Activated effector memory CD4-positive, alpha-beta T cell treated with Interleukin-2 at 50 U/mL for 16 hours (primary cell): ENCODE measurements at places on chromosomes 3 and 15.
A peak's percentile ranks its signal among the peaks of the same experiment; 100 is the strongest.

GRCh38 chr3:68699541-68699940 is 232.8 kb downstream of the TAFA4 start:
- no peak for DNase-seq

DNA sequence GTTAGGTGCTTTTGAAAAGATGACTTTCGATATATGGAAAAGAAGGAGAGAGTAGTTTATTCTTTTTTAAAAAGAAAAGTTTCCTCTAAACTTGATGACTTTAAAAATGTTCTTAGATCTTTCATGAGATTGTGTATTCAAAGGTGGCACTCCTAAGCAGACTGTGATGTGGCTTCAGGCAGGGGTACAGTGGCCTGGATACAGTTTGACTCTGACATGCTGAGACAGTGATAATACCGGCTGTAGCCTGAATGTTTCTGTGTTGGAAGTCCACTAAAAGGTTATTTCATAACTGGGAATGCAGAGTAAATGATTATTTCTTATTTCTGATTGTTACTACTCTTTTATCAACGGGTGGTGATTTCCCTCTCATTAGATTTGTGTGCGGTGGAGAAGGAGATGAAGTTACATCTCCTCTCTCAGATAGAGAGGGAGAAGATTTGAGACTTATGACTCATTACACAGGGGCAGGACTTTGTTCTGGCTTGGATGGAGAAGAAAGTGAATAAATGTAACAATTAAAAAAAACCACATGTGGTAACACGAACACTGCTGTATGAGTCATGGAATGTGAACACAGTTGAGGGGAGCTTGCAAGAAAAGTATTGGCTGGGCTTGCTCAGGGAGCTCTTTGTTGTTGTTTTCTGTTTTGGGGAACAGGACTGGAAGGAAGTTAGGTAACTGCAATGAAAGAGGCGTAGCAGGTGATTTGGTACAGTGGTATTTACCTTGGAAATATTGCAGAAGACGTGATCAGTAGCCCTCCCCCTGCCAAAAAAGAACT is 21.6 kb downstream of the SPTSSB start:
- DNase-seq: peak; percentile 14

DNA sequence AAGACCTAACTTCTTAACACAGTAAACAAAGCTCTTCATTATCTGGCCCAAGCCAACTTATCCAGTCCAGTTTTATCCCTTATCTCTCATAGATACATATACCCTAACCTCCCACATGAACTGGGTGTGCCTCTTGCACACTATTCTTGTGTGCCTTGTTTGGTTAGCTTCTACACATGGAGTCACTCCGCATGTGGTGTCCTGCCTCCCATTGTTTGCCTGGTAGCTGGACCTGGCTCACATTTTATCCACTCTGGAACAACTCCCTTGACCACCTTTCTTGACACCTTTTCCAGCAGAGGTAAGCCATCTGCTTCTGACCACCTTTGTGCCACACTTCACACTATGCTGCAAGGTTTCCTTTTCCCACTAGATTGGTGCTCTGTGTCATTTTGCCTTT is 15.2 kb downstream of the TIPARP start:
- no peak for DNase-seq

DNA sequence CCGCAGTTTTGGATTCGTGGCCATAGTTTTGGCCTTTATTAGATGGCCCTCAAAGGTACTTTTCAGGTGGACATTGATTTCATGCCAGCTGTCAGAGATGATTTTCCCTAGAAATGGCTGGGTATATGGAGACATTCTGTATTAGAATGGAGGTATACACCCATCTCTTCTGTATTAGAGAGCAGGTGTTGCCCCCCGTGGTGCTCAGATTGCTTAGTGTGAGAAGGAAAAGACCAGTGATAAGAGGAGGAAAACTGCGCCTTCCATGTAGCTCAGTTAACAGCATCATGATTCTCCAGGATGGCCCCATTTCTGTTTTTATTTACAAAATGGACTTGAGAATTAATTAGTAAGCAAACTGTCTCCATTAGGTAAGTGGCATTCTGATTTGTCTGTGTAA is 145.9 kb downstream of the IGF1R start:
- DNase-seq: no peak

DNA sequence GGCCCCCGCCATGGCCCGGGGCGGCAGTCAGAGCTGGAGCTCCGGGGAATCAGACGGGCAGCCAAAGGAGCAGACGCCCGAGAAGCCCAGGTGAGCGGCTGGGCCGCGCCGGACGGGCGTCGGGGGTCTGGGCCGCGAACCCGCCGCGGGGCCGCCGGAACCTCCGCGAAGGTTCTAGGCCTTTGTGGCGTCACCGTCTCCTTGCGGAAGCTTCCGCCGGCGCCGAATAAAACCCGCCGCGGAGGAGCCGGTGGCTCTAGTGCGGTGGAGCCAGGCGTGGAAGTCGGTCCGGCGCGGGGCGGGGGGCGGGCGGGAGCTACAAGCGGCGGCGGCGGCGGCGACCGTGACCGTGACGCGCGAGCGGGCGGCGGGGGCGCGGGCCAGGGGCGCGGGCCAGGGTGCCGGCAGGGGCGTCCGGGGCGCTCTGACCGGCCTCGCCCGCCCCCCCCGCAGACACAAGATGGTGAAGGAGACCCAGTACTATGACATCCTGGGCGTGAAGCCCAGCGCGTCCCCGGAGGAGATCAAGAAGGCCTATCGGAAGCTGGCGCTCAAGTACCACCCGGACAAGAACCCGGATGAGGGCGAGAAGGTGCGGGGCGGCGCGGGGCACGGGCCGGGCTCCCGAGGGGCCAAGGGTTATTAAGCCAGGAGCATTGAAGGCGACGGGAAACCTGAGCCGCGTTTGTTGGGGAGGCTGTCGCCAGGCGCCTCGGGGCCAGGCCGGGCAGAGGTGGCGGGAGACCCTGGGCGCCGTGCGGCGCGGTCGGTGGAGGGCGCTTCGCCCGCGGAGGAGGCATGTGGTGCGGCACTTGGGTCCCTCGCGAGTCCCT is at the start of gene DNAJA4:
Gene DNAJA4 (plus strand): TSS at position 259 of the 833 bp plus-strand sequence. CDS start 202 bp downstream, at position 461.
- peak; percentile 50 for DNase-seq

DNA sequence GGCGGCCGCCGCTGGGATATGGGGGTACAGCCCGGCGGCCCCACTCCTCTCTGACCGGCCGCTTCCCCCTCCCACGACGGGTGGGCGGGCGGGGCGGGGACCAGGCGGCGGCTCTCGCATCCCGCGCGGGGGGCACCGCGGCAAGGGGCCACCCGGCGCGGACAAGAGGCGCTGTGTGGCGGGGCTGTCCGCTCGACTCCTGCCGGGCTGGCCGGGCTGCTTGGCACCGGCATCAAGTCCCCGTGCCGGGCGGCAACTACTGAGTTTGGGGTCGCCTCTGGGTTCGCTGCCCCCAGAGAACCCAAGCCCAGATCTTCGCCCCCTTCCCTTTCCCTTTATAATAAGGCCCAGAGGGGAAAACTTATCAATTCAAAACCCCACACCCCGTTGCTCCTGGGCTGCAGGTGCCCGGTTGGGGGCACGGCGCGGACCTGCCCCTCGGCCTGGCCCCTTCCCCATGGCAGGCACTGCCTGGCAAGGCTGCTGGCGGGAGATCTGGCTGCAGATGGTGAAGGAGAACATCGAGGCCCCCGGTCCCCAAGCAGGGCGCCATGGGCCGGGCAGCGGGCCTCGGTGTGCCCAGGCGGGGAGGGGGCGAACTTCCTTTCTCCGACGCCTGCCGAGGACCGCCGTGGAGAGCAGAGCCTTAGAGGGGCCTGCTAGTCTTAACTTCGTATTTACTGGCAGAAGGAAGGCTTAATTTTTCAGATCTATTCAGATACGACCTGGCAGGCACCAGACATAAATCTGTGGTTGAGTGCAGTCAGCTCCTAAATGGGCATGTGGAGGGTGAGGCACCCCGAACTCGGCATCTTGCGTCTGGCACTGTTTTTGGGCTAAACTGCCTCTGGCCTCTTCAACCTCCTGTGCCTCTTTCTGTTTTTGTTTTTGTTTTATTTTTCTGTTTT is 911 bp downstream of the APBA2 start:
- no peak for DNase-seq

- no peak for DNase-seq
These were observed 58.9 kb downstream of the TMCC1 start for GRCh38 chr3:129834580-129834979.

GRCh38 chr3:28013864-28014473 is 227.4 kb upstream of the CMC1 start:
- no peak for DNase-seq

DNA sequence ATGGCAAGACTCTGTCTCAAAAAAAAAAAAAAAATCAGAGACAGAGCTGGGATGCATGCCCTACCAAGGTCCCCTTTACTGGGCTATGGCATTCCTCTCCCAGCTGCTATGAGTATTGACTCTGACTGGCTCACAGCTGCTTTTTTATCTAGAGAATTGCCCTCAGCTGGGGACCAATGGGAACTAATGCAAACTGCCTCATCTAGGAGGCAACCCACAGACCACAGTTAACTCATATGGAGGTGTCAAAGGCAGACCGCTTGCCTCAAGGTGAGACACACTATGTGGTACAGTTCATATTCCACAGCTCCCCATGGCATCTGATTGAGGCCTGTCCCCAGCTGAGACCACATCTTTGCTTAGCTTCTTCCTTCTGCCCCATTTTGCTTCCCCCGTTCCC is 183.5 kb upstream of the EOMES start:
- DNase-seq: peak; percentile 5

GRCh38 chr3:194013928-194014327 is 122.0 kb upstream of the HES1 start:
- DNase-seq: no peak

DNA sequence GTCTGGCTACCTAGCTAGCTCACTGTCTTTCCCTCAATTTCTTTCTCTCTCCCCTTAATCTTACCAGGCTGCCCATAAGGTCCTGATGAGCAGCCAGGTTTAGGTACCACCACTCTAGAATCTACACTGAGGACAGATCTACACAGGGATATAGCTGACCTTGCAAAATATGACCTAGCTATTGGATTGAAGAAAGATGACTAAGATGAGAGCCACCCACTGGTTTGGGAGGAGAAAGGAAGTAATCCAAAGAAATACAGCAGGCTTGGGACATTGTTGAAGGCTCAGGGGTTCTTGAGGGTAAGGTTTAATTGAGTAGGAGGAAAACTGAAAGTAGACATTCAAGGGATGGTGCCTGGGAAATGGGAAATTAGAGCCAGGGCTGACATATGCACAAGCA is 142.0 kb upstream of the TMC3 start:
- no peak for DNase-seq

GRCh38 chr15:50065279-50065678 is 53.8 kb downstream of the ATP8B4 start:
- no peak for DNase-seq

DNA sequence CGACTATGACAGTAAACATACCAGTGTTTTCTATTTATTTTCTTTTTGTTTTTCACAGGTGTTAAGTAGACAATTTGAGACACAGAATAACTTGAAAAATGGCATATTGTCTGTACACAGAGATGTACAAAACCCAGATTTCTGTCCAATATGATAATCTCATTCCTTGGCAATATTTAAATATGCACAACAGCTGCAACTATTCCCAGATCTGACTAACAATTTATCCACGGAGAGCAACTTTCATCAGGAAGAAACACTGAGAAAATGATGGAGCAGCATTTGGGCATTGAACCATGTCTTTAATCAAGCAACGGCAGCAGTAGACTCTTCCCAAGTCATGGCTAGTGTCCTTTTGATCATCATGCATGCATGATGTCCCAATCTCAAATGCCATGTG is 452.6 kb downstream of the ZPLD1 start:
- DNase-seq: no peak

GRCh38 chr3:89058371-89058770 is 49.0 kb upstream of the EPHA3 start:
- no peak for DNase-seq

DNA sequence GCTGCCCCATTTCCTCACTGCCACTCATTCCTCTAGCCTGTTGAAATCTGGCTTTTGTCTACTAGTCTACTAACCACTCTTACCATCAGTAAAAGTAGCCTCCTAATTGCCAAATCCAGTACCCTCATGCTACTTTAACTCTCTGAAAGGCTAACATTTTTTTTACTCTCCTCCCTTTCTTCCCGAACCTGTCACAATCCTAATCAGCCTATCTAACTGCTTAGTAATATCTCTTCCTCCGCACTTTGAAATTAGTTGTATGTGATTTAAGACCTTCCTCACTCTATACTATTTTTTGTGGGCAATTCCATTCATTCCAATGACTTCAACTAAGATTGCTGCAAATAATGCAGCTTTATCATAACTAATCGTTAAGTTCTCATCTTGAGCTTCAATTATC is 3.7 kb downstream of the SENP7 start:
- no peak for DNase-seq

DNA sequence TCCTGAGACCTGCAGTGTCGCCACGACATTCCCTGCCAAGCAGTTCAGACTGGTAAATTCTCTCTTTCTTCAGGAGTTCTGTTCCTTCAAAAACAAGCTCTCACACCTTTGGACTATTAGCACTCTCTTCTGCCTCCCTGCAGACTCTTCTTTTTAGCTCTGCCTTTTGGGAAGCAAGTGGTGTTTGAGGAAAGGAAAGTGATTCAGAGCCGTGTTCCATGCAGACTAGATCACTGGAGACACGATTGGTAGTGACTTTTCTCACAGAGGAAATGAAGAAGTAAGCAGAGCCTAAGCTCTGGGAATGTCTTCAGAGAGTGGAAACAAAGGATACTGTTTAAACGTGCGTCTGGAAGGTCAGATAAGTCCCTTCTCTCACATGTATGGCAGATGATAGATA is 270.6 kb upstream of the TPRG1 start:
- DNase-seq: no peak

- no peak for DNase-seq
These were observed 322.4 kb upstream of the CBLB start for GRCh38 chr3:106191211-106191610.

DNA sequence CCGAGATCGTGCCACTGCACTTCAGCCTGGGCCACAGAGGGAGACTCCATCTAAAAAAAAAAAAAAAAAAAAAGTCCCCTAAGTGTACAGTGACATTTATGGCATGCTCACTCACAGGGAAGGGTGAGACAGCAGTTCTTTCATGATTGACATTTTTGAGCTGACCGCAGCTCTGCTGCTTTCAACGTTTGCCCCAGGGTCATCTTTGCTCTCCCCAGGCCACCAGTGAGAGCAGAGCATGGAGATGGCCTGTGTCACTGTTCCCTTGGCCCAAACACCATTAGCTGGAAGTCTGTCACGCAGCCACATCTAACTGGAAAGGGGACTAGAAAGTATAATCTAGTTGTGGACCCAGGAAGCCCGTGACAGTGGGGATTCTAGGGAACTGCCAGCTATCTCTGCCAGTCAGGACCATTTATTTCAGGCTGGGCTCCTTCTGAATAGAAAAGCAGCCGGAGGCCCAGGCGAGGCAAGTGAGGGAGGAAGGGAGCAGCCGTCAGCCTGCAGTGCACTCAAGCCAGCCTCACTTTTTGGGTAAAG is 193.4 kb upstream of the HES1 start:
- no peak for DNase-seq

GRCh38 chr15:80154336-80154735 is 1.5 kb downstream of the FAH start:
- DNase-seq: no peak

GRCh38 chr3:31251083-31251482 is 281.6 kb upstream of the STT3B start:
- no peak for DNase-seq

- no peak for DNase-seq
These were observed 456.5 kb downstream of the IL5RA start for GRCh38 chr3:2653706-2654105.

GRCh38 chr3:13844911-13845310 is 35.0 kb downstream of the WNT7A start:
- DNase-seq: no peak

GRCh38 chr3:10116138-10116460 is 624 bp downstream of the BRK1 start:
- no peak for DNase-seq

GRCh38 chr3:76063811-76064210 is 278.5 kb upstream of the ZNF717 start:
- DNase-seq: no peak
